Activated CD4-positive, alpha-beta T cell treated with anti-CD3 and anti-CD28 coated beads for 36 hours (primary cell): ENCODE measurements at places on chromosomes 3 and 15. TPM values are rescaled to one million over a fixed set of nuclear protein-coding genes. Genes with fewer than 3 reads are reported as not detected.

CFAP91 gene
- total RNA-seq, result 0.67 TPM

ARHGAP31 gene
- 9.2 TPM for total RNA-seq

OCA2 gene
- total RNA-seq, result not detected

GRCh38 chr3:182913889-182914288 is 66.4 kb downstream of the DCUN1D1 start:
- DNase-seq, result no peak

DNA sequence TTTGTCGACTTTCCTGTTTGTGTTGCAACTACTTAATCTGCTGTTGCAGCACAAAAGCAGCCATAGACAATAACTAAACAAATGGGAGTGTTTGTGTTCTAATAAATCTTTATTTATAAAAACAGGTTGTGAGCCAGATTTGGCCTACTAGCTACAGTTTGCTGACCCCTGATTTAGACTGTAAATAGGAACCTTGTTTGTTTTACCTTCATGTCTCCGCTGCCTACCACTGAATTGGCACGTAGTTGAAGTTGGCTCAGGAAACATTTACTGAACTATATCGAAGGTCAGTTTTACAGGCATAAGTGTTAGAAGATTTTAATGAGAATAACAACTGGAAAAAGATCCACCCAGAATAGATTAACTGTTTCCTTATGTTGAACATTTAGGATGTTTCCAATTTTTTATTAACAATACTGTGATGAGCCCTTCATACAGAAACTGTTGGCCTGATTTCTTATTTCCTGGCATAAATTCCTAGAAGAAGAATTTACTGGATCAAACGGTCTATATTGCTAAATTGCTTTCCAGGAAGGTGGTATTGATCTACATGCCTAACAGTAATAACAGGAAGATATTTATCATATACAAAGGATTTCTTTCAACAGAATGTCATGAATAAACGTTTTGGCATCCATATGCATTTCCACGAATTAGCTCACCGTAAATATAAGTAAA is 156.2 kb upstream of the NR2E3 start:
- DNase-seq, result no peak

GRCh38 chr3:121155028-121155427 is 247.0 kb downstream of the STXBP5L start:
- DNase-seq, result no peak

GRCh38 chr3:16060945-16061344 is 113.5 kb upstream of the GALNT15 start:
- DNase-seq, result no peak

GRCh38 chr3:157058392-157059071 is 101.4 kb downstream of the CCNL1 start:
- no peak for DNase-seq
